ENCODE measurements at places on chromosomes 1 and 21.

DNA sequence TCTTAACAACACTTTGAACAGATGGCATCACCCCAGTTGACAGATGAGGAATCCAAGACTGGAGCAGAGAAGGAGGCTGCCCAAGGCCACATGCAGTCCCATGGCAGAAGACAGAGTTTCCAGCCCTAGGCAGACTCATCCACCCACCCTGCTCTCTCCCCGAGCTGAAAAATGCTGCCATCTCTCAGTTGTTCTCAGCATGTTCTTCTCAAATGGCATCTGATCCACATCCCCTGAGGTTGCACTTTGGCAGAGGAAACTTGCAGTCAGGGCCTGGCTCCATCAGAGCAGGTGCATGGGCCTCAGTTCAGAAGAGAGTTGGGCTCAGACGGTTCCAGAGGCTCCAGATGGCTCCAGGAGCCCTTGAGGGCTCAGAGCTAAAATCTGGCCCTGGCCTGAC lies 709.4 kb downstream of the MATN1 start:
- no peak for DNase-seq

- no peak for DNase-seq
These were observed 388.7 kb downstream of the ST6GALNAC3 start for GRCh38 chr1:76463278-76463677.

GRCh38 chr1:9680828-9681227 lies 29.3 kb downstream of the PIK3CD start:
- DNase-seq: no peak

- DNase-seq: no peak
These were observed 204.5 kb downstream of the BRINP3 start for GRCh38 chr1:190273161-190273560.

DNA sequence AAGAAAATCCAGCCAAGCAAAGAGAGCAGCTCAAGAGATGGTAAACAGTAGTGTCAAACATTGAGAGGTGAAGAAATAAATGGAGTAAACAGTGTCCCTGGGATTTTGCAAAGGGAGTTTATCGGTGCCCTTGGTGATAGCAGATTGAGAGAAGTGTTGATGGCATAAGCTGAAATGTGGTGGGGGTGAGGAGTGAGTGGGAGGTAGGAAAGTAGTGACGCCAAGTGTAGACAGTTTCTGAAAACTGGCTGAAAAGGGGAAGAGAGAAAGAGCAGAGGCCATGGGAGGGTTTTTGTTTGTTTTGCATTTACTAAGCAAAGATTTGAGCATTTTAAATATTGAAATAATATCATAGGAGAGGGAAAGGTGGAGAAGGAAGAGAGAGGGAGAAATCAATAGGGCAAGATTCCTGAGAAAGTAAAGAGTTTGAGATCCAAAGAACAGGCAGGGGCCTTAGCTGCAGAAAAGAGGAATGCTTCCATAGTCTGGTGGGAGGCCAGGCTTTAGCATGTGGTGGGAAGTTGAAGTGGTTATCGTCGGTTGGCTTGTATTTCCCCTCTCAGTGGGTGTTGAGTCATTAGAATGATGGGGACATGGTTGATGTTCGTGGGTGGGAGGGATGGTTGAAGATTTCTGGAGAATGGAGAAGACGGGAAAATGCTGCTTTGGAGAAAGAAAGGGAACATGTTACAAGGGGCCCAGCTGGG lies 26.8 kb upstream of the RASAL2 start:
- no peak for DNase-seq

DNA sequence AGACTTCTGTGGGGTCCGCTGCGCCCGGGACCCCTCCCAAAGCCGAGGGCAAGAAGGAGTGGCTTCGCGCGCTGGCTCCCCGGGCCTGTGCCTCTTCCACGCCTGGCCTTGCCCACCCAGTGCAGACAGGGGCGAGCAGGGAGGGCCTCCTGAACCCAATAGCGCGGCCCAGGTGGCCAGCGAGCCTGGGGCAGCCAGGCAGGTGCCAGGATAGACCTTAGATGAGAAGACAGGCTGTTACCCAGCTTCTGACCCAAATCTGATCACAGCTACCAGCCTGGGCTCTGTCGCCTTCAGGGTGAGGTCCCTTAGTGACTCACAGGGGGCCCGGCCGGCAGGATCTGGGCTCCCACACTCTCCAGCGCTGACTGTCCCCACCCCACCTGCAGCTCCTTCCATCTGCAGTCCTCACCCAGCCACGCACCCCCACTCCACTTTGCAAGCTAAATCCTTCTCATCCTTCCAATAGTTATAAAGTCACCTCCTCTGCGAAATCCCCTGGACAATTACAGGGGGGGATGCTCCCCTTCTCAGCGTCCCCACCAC lies 9.6 kb downstream of the CLEC20A start:
- DNase-seq: no peak

GRCh38 chr1:243250102-243250501 lies 5.0 kb downstream of the CEP170 start:
- DNase-seq: no peak

- no peak for DNase-seq
These were observed 17.8 kb upstream of the EPHA2 start for GRCh38 chr1:16173447-16174260.

DNA sequence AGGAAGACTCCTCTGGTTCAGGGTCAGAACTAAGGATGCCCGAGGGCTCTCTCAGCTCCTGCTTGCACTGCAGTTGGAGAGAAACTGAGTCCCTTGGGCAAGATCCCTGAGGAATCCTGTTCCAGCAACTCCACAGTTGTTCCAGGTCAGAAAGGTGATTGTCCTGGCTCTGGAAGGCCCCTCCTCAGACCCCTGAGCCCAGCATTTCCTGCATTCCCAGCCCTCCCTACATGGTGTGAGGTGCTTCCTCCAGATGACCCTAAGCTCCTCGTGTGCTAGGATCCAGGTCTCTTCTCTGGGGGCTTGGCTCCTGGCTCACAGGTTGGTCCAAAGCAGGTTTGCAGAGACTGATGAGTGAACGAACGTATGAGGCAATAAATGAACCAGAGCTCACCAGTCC lies 11.5 kb downstream of the LDLRAD1 start:
- DNase-seq: no peak

- no peak for DNase-seq
These were observed 93.8 kb downstream of the PLPPR5 start for GRCh38 chr1:98910827-98911226.

GRCh38 chr1:14366091-14367018 lies 232.1 kb upstream of the KAZN start:
- DNase-seq: no peak

DNA sequence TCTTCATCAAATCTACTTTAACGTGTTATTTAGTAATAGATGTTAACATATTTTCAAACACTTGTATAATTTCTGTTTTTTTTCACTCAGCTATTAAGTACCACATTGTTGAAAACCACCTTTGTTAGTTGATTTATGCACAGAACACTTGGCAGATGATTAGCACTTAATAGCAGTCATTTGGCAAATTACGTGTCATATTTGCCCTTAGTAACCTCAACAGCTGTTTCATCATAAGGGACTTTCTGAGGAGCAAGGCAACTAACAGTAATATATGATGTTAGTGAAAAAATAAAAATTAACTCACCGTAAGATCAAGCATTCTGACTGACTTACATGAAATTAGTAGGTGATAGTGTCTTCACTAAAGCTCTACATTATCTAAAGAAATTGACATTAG lies 186.4 kb downstream of the HMCN1 start:
- DNase-seq: no peak

GRCh38 chr21:45887788-45888187 lies 93.8 kb upstream of the COL6A1 start:
- DNase-seq: no peak

DNA sequence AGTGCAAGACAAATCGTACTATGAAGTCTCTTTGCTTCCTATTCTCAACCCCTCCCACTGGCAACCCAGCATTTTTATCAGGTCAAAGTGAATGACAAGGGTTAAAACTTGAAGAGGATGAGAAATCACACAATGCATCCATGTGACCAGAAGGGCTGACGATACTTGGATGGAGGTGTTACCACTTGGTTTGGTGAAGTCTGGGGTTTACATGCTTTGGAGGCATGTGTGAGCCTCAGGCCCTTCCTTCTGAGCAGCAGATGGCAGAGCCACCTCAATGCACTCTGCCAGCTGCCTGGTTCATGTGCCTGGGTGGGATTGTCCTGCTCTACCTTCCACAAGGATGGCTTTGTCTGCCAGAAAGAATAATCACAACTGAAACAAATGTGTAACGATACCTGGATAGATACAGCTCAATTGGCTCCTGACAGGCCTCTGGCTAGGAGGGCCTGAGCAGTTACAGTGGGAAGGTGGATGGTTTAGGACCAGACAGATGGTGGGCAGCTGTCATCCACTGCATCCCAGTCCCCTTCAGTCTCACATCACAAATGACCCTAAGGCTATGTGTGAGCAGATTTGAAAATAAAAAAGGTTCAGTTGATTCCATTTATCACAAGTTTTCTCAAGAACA lies 51.5 kb upstream of the CNIH3 start:
- no peak for DNase-seq

- no peak for DNase-seq
These were observed 30.7 kb downstream of the RNF11 start for GRCh38 chr1:51266791-51267190.

GRCh38 chr1:78222225-78222959 lies 176.6 kb downstream of the GIPC2 start:
- DNase-seq: no peak

- DNase-seq: peak; percentile 55
These were observed 25.9 kb upstream of the DNAJC11 start for GRCh38 chr1:6727535-6727934.

GRCh38 chr1:5343256-5344020 lies 648.8 kb downstream of the NPHP4 start:
- DNase-seq: no peak

DNA sequence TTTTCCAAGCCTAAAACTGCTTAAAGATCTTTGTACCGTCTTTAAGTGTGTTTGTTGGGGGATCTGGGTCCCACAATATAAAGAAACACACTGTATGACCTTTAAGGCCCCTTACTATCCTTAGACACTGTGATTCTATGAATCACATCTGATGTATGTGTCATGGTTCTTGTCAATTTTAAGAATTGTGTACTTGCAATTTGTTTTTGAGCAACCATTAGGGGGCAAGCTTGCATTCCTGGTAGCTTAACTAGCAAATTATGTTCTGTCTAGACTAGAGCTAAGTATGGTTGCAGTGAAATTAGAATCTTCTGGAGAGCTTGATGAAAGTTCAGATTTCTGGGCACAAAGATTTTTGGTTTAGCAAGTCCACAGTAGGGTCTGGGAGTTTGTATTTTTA lies 219.5 kb downstream of the TPR start:
- no peak for DNase-seq

DNA sequence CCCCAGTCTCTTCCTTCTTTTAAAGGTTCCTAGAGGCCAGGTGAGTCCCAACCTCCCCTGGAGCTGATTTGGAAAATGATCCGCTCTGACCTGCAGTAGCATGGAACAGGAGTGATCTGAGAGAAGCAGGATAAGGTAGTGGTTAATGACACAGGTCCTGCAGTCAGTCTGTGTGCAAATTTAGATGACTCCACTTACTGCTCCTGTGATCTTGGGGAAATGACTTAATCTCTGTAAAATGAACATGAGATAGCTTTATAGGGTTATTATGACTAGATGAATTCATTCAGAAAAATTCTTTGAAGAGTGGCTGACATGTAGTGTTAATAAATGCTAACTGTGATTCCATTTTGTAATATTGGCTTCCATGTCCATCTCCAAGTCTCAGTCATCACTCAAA lies 374.9 kb upstream of the CAMK1G start:
- no peak for DNase-seq

DNA sequence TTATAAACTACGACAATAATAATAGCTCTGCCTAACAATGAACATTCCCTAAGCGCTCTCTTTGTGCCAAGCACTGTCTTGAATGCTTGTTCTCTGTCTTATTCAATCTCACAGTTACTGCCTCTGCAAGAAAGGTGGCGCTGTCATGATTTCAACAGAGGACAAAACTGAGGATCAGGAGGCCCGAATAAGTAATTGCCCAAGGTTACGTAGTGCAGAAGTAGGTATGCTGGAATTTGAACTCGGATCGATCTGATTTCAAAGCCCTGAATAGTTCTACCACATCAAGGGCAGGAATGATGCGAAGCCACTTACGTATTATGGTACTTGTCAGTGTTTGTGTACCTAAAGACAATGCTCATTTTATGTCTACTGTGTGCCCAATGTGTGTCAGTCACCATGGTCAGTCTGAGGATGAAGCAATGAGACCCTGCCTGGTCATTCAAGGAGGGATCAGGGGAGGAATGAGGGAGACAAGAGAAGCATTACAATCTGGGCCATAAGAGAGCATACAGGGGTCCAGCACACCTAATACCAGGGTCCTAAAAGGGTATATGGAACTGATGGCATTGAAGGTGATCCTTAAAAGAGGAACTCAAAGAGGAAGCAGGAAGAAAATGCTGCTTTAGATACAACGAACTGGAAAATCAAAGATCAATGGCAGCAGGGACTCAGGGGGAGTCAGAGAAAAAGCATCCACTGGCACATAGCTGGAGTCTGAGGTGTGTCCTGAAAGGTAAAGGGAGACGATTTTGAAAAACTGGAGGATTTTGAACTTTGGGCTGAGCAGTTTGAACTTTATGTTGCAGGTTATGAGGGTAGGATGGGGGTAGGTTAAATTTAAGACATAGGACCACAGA lies 389.2 kb downstream of the PLPP3 start:
- no peak for DNase-seq

DNA sequence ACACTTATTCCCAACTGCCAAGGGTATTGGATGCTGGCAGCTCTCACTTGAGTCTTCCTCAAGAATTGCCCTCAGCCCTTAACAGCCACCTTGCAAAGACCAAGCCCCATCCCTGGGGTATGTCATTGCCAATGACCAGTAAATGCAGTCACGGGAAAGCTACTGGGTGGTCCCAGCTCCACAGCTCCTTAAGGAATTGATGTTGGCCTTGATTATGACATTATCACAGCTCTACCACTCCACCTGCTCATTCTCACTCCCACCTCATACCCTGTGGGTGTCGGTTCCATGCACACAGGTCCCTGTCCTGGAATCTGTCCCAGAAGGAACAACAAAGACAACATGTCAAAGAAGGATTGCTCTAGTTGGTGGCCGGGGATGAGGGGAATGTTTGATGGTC lies 60.5 kb upstream of the GJB5 start:
- DNase-seq: no peak

DNA sequence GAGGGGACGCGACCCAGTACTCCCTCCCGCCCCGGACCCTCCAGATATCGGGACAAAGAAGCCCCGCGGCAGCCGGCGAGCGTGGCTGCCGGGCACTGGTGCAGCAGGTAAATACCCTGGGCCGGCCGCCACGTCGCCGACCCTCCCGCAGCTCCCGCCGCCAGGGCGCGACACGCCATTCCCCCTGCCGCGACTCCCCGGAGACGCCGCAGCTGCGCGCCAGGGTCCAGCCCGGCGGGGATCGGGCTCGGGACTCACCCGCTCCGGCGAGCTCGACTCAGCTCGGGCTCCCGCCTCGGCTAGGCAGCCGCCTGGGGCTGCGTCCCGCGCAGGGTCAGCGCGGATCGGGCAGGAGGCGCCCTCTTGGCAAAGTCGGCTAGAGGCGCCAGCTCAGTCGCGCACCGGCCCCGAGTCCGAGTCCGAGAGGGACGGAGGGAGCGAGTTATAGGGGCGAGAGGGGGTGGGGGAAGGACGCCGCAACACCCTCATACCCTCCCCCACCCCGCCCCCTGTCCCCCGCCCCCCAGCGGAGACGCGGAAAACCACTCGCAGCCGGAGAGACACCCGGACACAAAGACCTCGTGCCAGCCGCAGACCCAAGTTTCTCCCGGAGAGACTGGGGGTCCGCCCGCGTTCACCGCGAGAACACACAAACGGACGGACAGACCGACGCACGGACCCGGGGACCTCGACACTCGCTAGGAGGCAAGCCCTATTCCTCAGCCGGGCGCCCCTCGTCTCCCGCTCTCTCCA lies 985 bp downstream of the SYT6 start:
- no peak for DNase-seq
